ENCODE measurements at places on chromosomes 2 and 18. TPM values are rescaled to one million over a fixed set of nuclear protein-coding genes. Genes with fewer than 3 reads are reported as not detected.

- no peaks in the 10 kb centered on the region for H3K27me3 ChIP-seq
- H3K4me1 ChIP-seq: no peaks in the 10 kb centered on the region
- H3K36me3 ChIP-seq: no peaks in the 10 kb centered on the region
- DNase-seq: no peak
Observed at GRCh38 chr2:43605851-43606250, 10.0 kb upstream of the THADA start.

- peak overlapping the region; percentile 85 for H3K4me3 ChIP-seq
- H3K4me1 ChIP-seq: peaks cover 37% of the 10 kb centered on the region
- peak; percentile 89 for DNase-seq
Observed at GRCh38 chr18:77131100-77131651, 1.4 kb downstream of the MBP start.

CRYGD gene
- total RNA-seq: not detected

- H3K4me3 ChIP-seq: no peak overlapping the region
- peak; percentile 49 for DNase-seq
- H3K27me3 ChIP-seq: peaks cover 51% of the 10 kb centered on the region
- H3K4me1 ChIP-seq: no peaks in the 10 kb centered on the region
- H3K36me3 ChIP-seq: no peaks in the 10 kb centered on the region
- no peak overlapping the region for H3K27ac ChIP-seq
Observed at GRCh38 chr2:232349546-232349945, 29.0 kb upstream of the ALPP start.

DNA sequence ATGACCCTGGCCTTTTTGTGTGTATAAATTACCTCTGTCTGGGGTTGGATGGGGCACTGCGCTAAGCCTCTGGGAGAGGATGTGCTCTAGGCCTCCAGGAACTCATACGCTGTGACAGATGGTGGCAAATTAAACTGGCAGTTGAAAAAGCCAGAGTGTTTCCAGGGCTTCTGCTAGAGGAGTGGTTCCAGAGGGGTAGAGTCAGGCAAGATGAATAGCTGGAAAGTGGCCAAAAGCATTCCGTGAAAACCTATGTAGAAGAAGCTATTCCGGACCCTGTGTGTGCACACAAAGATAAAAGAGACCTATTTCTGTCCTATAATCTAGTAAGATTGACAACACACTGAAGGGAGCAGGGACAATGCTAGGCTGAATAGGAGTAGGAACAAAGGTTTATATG is 84.8 kb downstream of the ACTR3 start:
- no peak overlapping the region for H3K4me3 ChIP-seq
- H3K27ac ChIP-seq: no peak overlapping the region
- DNase-seq: no peak
- no peaks in the 10 kb centered on the region for H3K4me1 ChIP-seq

DNA sequence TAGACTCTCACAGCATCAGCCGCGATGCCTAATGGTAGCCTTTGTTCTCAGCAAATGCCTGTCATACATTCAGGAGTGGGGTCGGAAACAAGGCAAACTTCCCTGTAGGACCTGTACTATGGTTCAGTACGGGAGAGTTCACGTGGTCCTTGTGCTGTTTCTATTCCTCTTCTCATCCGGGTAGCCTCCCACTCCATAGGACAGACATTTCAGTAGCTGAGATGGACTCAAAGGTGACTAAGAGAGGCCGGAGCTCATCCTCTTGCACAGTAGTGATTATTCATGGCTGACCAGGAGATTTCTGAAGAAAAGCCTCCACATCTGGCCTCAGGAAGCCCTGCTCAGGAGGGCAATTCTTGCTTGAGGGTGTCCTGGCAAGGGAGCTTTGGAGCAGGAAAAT is 117.8 kb upstream of the SPRED2 start:
- peaks cover 6% of the 10 kb centered on the region for H3K4me1 ChIP-seq
- H3K27ac ChIP-seq: no peak overlapping the region
- no peak overlapping the region for H3K4me3 ChIP-seq
- DNase-seq: no peak
- no peaks in the 10 kb centered on the region for H3K27me3 ChIP-seq
- no peaks in the 10 kb centered on the region for H3K36me3 ChIP-seq

DNA sequence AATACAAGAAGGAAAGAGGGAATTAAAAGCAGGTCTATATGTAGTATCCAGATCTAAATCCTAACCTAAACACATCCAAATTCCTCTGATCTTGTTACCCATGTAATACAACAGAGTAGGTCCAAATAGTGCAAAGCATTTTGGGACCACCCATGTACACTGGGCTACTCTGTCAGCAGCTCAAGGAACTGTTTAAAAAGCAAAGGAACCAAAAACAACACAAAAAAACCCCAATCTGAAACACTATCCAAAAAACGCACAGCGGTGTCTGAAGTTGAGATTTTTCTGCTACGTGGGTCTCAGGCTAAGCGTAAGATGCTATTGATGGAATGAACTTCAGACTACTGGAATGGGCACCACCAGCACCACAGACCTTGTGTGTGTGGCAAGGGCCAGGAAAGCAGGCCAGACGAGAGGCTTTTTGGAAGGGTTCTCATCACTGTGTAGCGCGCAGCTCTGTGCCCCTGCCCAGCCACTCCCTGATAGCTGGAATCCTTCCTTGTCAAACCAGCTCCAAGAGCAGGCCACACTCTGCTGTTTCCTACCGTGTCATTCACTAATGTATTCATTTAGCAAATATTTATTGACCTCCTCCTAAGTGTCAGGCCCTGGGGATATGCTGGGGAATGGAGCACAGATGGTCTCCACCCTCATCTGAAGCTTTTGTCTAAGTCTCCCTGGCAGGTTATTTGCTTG is 101.4 kb downstream of the COLEC12 start:
- H3K36me3 ChIP-seq: no peaks in the 10 kb centered on the region
- no peak overlapping the region for H3K27ac ChIP-seq
- no peak overlapping the region for H3K4me3 ChIP-seq
- peaks cover 10% of the 10 kb centered on the region for H3K4me1 ChIP-seq
- DNase-seq: no peak

RPL31 gene
- total RNA-seq: 1,071 TPM

DNA sequence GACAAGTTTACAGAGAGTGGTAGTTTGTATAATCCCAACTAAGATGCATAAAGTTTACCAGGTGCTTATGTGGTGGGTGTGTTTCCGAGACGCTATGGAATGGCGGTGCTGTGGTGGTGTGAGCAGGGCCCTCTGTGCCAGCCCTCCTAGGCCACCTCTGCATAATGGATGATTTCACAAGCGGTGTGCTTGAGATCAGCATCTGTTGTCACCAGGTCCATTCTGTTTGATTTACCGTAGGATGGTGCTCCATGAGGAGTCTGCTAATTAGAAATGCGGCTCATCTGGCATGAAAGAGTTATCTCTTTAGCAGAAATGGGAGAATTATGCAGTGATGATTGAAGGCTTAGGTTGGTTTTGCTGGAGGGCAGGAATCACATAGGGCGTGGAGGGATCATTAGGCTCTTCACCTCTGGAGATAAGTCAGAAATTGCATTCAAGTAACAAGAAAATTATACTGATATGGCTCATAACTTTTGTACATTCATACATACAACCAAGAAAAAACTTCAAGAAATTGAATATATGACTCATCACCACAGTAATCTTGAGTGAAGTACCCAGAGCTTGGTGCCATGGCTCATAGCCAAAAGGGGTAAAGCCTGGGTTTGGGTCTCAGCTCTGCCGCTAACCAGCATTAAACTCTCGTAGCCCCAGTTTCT is 41.4 kb downstream of the CRIM1 start:
- no peak for DNase-seq
- no peaks in the 10 kb centered on the region for H3K27me3 ChIP-seq
- peaks cover 19% of the 10 kb centered on the region for H3K4me1 ChIP-seq

KLHL41 gene
- total RNA-seq: 0.61 TPM

TMEM169 gene
- 1.4 TPM for total RNA-seq

DNA sequence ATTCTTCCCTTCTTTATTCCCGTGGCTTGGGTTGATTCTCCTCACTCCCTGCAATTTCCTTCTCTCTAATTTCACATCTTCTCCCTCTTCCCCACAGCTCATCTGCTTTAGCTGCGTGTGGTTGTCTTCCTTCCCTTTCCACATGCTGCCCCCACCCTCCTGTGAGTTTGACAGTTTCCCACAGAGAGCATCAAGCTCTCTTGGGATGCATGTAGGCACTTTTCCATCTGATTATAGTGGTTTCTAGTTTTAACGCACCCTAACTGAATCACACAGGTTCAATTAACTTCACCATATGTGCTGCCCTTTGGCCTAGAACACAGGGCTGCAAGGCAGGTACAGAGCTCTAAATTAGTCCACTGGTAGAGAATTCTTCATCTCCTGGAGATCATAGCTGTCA is 110.5 kb downstream of the TACR1 start:
- H3K27ac ChIP-seq: no peak overlapping the region
- no peaks in the 10 kb centered on the region for H3K27me3 ChIP-seq
- H3K36me3 ChIP-seq: no peaks in the 10 kb centered on the region

DNA sequence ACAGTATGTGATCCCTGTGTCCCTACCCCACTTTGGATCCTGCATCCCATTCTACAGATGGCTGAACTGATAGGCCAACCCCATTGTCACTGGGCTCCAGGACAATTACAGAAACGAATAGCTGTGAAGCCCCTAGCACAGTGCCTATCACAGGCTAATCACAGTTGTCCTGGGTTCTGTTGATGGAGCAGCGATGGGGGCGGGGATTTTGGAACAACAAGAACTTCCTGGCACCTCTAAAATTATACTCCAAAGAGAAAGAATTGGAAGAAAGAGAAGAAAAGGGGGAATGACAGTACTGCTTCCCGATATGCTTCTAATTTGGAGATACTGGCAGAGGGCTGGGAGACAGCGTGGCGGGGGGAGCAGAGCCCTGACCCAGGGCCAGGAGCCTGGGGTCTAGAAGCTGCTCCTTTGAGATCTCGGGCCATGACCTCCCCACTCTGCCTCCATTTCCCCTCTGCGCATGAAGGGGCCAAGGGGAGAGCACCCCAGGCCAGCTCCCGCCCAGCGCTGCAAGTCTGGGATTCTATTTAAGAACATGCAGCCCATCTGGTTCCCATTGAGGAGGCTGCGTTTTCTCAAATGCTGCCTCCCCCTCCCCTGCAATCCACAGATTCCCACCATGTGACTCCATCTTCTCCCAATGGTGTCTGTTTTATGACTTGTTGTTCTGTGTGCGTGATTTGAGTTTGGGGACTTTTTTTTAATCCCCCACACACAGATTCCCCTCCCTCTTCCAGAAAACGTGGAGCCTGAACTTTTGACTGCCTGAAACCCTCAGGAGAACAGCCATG is 202.7 kb downstream of the CYP26B1 start:
- no peak overlapping the region for H3K4me3 ChIP-seq
- no peak for DNase-seq
- H3K4me1 ChIP-seq: no peaks in the 10 kb centered on the region

GRCh38 chr2:88070055-88070454 is 2.4 kb downstream of the SMYD1 start:
- H3K27ac ChIP-seq: no peak overlapping the region
- no peak overlapping the region for H3K4me3 ChIP-seq
- H3K27me3 ChIP-seq: no peaks in the 10 kb centered on the region
- no peaks in the 10 kb centered on the region for H3K36me3 ChIP-seq

IGFBP5 gene
- 169 TPM for total RNA-seq

GRCh38 chr18:33355263-33355662 is 85.3 kb downstream of the CCDC178 start:
- no peak for DNase-seq
- H3K36me3 ChIP-seq: no peaks in the 10 kb centered on the region

DNA sequence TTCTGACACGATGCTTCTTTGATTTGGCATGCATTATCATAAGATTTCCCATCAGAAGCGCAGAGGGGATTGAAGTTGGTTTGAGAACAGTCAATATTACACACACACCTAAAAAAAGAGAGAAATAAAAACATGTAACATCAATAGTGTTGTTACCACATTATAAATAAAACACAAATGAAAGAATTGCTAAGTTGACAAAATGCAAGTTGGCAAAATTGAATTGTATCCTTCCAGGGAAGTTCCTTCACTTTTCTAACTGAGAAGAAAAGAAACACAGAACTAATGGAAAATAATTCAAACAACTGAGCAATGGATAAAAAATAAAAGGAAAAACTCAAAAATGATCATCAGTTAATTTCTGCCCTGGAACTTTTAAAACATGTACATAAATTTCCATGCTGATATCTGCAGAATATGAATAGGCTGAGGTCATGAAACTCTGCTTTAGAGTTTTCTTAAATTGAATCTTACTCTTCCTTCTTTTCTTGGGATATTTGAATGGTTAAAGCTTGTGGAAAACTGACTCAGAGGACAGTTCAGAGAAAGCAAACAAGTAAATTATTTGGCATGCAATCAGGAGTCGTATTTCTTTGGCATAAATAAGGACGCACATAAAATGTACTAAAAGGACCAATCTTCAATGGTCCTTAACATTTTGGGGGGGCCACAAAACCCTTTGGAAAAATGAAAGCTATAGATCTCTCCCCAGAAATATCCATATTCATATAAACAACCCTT is 152.4 kb upstream of the CAVIN2 start:
- no peak overlapping the region for H3K4me3 ChIP-seq
- no peak for DNase-seq
- H3K27me3 ChIP-seq: no peaks in the 10 kb centered on the region

- H3K27ac ChIP-seq: no peak overlapping the region
- no peaks in the 10 kb centered on the region for H3K27me3 ChIP-seq
- no peak overlapping the region for H3K4me3 ChIP-seq
- no peaks in the 10 kb centered on the region for H3K36me3 ChIP-seq
Observed at GRCh38 chr2:15725101-15725781, 133.6 kb downstream of the DDX1 start.

DNA sequence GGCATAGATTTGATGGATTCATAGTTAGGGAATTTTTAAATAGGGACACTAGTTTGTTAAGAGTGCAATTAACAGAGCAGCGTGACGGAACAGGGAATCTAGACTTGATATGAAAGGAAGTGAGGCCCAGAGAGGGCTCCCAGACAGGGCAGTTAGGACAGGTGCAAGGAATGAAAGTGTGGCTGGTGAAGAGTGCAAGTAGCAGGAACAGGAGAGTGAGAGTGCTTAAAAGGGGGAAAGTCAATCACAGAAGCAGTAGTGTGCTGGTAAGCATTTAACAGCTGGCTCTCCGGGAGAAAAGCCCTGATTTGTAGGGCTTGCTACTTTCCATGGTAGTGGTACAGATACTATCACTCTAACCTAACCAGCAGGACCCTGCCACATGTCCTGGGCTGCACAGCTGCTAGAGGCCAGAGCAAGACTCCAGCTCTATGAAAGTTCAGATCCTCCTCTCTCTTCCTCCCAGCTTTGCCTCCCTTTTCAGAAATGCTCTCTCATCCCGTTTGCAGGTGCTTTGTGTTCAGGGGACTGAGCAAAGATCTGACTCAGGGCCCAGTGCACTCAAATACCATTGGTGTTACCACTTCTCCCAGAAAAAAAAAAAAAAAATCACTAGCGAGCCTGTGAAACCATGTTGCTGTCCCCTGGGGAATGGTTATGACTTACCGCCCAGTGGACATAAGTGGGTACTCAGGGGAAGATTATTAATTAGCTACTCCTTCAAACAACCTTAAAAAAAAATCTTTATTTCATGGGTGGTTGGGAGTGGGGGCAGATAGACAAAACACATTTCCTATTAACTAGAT is 18.1 kb upstream of the GCFC2 start:
- peaks cover 9% of the 10 kb centered on the region for H3K27me3 ChIP-seq
- H3K4me3 ChIP-seq: no peak overlapping the region
- no peaks in the 10 kb centered on the region for H3K36me3 ChIP-seq

DAW1 gene
- total RNA-seq: not detected

CDK15 gene
- 6.0 TPM for total RNA-seq

PSMA8 gene
- total RNA-seq: not detected
